ENCODE measurements at places on chromosomes 2 and 18.

DNA sequence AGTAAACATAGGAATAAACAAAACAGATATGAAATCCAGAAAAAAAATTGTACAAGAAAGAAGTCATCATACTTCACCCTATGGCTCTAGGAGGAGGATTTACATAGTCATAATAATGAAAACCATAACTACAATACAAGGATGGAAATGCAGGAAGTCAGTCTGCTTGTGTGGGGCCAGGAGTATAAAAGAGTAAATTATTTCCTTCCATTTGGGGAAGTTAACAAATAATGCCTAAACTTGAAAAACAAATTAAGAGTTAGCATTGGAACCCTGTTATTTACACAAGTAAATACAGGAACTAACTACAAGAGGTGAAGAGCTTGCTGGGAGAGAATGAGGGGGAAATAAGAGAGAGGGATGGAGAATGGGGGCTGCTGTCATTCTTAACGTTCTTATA is 15.4 kb downstream of the TMEM163 start:
- no peak for DNase-seq

DNA sequence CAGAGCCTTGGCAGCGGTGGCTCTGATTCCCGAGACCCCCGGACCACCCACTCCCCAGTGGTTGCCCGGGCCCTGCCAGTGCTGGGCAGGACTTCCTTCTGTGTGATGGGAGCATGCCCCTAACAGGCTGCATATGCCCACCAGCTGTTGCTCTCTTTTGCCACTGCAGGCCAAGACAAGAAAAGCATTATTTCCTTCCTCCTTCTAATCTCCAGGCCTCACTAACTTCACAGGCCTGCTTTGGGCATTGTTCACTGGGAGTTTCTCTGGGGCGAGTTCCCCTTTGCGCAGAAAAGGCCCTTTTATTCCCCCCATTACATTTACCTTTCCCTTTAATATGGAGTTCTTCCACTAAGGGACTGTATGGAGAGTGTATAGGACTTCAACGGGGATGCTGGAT is 249.1 kb upstream of the SIX2 start:
- DNase-seq, result no peak

- no peak for DNase-seq
These were observed 334.4 kb upstream of the DLGAP1 start for GRCh38 chr18:4789506-4789905.

DNA sequence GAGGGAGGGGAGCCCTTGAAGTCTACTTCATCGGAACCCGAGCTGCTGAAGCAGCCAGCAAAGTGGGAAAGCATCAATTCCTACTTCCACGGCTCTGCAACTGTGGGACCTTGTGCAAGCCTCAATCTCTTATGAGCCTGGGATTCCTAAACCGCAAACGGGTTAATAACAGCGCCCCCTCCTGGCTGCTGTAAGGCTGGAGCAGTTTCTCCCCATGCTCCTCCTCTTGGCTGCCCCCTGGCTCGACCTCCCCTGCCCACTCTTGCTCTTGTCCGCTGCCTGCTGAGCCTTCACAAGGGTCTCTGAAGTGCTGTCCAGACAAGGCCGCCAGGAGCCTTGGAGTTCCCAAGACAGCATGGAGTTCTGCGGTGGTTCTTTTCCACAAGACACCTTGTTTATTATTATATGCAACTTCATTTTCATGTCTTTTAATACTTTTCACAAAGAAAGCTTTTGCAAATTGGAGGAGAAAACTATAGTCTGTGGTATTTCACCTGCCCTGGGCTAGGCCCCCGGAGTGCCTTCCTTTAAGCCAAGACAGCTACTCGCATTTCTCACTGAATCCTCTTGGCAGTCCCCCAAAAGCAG is 157.2 kb downstream of the DDX1 start:
- peak; percentile 3 for DNase-seq

DNA sequence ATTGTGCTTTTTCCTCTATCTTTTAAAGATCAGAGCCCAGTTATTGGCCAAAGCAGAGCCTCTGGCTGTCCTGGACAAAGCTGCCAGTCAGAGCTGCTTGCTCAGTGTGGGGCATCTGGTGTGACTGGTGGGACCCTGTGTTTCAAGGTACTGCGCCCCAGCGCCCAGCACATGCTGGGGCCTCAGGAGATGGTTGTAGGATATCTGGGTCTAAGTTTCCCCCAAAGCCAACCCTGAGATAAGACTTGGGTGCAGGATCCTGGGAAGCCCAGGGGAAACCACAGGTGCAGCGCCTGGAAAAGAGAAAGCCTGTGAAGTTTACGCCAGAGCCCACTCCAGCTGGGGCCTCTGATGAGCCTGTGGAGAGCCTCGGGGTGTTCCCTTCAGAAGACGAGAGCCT is 117.7 kb downstream of the RPIA start:
- DNase-seq, result no peak

GRCh38 chr2:226796012-226796839 is 3.4 kb downstream of the IRS1 start:
- DNase-seq, result no peak

DNA sequence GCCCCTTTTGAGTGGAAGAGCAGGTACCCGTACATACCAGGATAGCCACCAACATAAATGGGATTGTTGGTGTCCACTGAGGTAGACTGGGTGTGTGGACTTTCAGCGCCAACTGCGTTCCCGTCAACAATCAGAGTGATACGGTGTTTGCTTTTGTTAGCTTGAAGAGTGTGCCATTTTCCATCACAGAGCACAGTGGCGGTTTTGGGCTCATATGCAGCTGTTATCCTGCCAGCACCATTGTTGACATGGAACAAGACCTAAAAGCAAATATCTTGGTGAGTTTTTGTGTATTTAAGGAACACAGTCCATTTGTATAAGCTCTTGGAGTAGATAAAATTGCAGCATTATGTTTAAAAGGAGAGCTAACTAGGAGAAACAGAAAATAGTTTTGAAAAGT is 174.5 kb downstream of the LAMA1 start:
- no peak for DNase-seq

DNA sequence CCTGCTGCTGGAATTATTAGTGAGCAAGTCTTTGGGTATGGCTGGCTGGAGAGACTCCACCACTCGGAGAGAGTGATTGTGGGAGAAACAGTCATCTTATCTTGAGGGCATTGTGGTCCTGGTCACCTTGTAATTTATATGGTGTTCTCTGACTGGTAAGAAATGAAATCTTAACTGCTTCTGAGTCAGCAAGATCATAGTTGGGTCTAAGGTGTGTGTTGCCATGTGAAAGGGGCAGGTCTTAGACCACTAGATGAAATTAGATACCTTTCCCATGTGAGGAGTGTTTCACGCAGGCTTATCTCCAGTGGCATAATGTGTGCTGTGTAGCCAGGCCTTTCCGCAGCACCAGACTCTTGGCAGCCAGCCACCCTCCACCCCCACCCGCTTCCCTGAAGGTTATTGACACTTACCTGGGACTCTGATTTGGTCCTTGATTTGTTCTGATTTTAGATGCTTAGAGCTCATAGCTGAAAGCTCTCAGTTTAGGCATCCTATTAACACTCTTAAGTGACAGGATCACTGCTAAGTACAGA is 7.7 kb downstream of the MAPRE3 start:
- DNase-seq, result no peak

GRCh38 chr2:182372661-182373060 is 54.2 kb downstream of the PDE1A start:
- no peak for DNase-seq

GRCh38 chr2:72956936-72957335 is 39.6 kb downstream of the EMX1 start:
- no peak for DNase-seq

GRCh38 chr2:191693778-191694177 is 15.8 kb downstream of the NABP1 start:
- DNase-seq, result no peak

DNA sequence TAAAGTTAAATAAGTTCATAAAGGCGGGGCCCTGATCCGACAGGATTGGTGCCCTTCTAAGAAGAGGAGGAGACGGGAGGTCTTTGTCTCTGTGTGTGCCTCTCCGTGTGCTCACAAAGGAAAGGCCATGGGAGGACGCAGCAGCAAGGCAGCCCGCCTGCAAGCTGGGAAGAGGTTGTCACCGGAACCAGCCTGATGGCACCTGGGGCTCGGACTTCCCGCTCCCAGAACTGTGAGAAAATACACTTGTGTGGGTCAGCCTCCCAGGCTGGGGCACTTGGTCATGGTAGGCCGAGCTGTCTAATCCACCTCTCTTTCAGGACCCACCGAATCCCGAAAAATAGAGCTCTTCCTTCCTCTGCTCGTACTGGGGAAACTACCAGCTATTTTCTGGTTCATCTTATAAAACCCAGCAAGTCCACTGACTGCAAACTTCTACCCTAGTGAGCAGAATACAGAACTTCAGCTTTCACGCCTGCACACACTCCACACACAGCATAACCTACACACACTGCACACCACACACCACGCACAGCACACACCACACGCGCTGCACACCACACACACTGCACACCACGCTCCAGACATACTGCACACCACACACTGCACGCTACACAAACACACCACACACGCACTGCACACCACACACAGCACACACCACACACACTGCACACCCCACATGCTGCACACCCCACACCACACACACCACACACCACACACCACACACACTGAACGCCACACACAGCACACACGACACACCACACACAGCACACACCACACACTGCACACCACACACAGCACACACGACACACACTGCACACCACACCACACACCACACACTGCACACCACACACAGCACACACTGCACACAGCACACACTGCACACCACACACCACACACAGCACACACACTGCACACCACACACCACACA is 58.1 kb downstream of the ASB1 start:
- no peak for DNase-seq

DNA sequence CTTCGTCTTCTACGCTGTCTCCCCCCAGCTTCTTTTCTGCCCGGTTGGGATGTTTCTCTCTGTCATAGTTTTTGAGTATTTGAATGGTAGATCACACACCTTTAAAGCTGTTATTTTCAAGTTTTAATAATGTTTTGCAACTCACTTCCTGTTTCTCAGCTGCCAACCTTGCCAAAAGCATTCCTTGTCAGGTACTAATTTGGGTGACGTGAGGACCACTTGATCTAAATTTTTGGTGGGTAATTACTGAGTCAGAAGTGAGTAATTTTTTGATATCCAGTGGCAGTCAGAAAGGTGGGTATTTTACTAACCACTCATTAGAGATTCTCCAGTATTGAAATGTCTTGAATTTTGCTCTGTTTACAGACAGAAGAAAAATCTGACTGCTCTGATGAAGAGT is 852.4 kb upstream of the FANCL start:
- no peak for DNase-seq

DNA sequence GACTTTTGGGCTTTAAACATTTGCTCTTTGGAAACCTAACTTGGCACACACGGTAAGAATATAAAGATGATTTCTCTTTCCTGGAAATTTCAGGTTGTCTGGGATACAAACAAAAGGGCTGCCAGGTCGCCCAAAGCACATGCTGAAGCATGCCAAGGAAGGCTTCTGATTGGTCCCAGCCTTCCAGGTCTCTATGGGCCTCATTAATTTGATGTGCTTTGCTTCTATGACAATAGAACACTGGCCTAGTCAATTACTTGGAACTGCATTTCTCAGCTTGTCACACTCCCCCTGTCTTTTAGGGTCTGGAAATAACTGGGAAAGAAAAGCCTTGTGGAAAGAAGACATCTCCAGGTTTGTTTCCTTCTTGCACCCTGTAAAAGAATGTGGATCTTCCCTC is 228.9 kb downstream of the ADCYAP1 start:
- DNase-seq, result no peak

DNA sequence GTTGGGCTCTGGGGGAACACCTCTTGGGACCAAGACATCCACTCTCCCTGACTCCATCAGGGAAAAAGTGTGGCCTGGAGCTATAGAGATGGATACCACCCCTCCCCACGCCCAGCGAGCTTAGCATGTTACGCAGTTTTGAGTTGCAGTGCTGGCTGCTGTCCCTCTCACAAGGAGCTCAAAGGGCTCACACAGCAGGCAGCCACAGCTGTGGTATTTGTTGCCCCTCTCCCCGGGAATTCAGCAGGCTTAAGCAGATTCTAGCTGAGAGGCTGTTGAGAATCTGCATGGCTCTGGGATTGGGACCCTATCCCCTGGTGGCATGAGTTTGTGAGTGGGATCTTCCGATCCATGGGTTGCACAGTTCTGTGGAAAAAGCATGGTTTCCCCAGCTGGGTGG is 673.1 kb upstream of the FSHR start:
- no peak for DNase-seq

DNA sequence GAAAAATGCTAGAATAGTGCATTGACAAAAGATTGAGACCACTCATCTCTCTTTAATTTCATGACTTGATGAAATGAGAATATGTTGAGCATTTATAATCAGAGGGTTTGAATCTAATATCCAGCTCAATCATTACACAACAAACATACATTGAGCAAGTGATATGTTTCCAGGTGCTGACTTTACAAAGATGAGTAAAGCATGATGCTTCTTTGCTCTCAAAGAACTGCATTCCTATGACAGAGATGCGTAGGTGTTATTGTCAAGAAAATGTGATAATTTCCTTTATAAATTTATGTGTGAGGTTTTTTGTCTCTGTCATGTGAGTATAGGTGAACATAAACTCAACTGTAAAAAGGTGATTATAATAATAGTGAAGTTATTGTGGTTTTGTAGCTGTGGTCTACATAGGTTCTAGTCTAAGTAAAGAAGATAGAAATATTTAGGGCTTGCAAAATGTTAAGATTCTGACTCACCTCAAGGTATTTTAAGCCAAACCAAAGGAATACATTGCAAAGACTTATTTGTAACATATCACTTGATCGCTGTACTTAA is 389.8 kb downstream of the GALNT13 start:
- no peak for DNase-seq

DNA sequence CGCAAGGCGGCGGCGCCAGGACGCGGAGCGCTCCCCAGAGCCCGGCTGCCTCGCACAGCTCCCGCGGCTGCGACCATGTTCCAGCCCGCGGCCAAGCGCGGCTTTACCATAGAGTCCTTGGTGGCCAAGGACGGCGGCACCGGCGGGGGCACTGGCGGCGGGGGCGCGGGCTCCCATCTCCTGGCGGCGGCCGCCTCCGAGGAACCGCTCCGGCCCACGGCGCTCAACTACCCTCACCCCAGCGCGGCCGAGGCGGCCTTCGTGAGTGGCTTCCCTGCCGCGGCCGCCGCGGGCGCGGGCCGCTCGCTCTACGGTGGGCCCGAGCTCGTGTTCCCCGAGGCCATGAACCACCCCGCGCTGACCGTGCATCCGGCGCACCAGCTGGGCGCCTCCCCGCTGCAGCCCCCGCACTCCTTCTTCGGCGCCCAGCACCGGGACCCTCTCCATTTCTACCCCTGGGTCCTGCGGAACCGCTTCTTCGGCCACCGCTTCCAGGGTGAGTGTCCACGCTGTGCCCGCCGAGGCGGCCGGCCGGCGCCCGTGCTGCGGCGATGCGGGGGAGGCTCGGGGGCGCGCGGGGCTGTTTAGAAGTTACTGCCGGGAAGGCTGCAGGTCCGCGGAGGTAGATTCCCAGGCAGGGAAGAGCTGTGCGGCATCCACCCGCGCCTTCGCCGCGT is 696 bp downstream of the EMX1 start:
- DNase-seq, result no peak

- no peak for DNase-seq
These were observed 23.4 kb downstream of the LCLAT1 start for GRCh38 chr2:30470426-30470825.

GRCh38 chr2:193103064-193103463 is 908.3 kb upstream of the TMEFF2 start:
- no peak for DNase-seq

Measured in activated T-cell treated with anti-CD3 and anti-CD28 coated beads, Interleukin-2, amount 50 U/mL, for 72 hours (primary cell).